Astrocyte of the hippocampus (primary cell): ENCODE measurements at places on chromosomes 12 and 14.
A peak's percentile ranks its signal among the peaks of the same experiment; 100 is the strongest.

GRCh38 chr12:29582677-29583272 is 85.3 kb upstream of the OVCH1 start:
- DNase-seq: peak; percentile 23

DNA sequence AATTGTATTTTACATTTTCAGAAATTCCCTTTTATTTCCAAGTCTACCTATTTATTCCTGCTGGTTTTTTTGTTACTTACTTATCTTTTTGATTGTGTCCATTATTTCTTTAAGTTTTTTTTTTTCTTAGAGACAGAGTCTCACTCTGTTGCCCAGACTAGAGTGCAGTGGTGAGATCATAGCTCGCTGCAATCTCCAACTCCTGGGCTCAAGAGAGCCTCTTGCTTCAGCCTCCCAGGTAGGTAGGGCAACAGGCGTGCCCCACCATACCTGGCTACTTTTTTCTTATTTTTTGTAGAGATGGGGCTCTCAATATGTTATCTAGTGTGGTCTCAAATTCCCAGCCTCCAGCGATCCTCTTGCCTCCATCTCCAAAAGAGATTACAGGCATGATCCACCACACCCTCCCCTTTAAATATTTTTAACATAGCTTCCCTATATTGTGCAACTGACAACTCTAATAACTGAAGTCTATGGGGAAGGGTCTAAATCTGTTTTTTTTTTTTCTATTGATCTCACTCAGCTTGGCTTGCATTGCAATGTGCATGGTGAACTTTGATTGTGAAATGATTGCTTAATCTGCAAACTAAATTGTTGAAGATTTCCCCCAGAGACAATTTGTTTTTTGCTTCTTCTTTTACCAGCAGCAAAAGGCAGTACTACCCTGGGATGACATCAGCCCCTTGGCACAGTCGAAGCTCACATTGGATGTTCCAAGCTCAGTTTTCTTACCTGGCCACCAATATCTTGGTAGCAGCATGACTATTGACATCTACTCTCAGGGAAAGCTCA is 25.7 kb upstream of the COCH start:
- no peak for DNase-seq

GRCh38 chr14:103593577-103593976 is 30.8 kb downstream of the COA8 start:
- no peak for DNase-seq

DNA sequence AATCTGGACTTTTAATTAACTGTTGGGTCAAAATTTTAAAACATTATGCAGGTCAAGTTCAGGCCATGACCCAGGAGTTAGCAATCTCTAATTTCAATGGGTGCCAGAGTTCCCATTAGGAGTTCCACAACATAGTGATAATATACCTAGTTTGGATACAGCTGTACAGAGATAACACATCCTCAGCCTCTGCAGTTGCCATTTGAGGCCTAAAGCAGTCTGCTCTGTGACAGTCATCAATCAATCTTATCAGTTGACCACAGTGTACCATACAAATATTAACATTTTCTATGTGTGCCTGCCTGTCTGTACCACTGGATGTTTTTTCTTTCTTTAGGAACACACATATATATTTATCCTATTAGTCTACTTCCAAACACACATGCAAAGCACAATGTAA is 54.0 kb upstream of the BBS10 start:
- DNase-seq: no peak

DNA sequence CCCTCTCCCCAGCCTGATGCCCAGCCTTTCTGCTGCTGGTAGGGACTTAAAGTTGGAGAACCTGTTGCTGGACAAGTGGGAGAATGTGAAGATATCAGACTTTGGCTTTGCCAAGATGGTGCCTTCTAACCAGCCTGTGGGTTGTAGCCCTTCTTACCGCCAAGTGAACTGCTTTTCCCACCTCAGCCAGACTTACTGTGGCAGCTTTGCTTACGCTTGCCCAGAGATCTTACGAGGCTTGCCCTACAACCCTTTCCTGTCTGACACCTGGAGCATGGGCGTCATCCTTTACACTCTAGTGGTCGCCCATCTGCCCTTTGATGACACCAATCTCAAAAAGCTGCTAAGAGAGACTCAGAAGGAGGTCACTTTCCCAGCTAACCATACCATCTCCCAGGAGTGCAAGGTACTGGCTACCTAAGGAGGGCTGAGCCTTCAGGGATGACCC is 1.6 kb downstream of the TSSK4 start:
- no peak for DNase-seq

GRCh38 chr14:54942913-54943312 is 40.3 kb upstream of the GCH1 start:
- no peak for DNase-seq
